ENCODE measurements at places on chromosomes 3 and 15. TPM values are rescaled to one million over a fixed set of nuclear protein-coding genes. Genes with fewer than 3 reads are reported as not detected.

Gene MEIS2
- total RNA-seq: 42.6 TPM

Gene B3GALNT1
- 8.3 TPM for total RNA-seq

Gene DRD3
- total RNA-seq: not detected

Gene ADAMTS7
- 4.1 TPM for total RNA-seq

Gene SELENOS
- 65.6 TPM for total RNA-seq

Gene C2CD4A
- total RNA-seq: not detected

Gene GASK1A
- total RNA-seq: 0.26 TPM

All from bronchial smooth muscle cell (primary cell).